ENCODE measurements at places on chromosomes 5 and 9.

- DNase-seq: no peak
Observed at GRCh38 chr5:6740586-6741150, 27.4 kb downstream of the TENT4A start.

DNA sequence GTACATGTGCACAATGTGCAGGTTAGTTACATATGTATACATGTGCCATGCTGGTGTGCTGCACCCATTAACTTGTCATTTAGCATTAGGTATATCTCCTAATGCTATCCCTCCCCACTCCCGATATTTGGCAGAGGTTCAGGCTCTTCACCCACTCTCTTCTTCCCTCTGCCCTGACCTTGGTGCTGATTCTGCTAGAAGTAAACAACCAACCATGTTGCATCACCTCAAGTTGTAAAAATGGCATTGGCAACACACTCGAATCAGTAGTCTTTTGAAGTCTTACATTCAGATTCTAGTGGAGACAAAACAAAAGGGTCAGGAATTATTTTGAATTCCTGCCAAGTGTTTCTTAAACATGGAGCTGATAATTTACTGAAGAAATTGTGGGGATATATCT, 40.0 kb downstream of the PRR16 start:
- no peak for DNase-seq

DNA sequence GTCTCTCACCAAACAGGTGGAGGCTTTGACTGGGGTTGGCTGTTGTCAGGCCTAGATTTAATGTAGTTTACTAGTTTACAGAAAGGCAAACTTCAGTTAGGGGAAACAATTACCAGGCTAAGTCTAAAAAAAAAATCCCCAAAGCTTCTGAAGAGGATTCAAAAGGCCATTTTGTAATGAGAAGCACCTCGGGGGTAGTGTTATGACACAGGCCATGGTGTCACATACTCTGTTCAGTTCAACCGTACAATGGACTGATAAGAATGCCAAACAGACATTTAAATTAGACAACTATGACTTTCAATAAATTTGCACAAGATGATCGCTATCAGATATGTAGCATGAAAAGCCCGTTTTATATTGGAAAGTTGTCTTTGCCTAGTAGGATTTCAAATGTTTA, 120.1 kb upstream of the PCA3 start:
- DNase-seq: no peak

DNA sequence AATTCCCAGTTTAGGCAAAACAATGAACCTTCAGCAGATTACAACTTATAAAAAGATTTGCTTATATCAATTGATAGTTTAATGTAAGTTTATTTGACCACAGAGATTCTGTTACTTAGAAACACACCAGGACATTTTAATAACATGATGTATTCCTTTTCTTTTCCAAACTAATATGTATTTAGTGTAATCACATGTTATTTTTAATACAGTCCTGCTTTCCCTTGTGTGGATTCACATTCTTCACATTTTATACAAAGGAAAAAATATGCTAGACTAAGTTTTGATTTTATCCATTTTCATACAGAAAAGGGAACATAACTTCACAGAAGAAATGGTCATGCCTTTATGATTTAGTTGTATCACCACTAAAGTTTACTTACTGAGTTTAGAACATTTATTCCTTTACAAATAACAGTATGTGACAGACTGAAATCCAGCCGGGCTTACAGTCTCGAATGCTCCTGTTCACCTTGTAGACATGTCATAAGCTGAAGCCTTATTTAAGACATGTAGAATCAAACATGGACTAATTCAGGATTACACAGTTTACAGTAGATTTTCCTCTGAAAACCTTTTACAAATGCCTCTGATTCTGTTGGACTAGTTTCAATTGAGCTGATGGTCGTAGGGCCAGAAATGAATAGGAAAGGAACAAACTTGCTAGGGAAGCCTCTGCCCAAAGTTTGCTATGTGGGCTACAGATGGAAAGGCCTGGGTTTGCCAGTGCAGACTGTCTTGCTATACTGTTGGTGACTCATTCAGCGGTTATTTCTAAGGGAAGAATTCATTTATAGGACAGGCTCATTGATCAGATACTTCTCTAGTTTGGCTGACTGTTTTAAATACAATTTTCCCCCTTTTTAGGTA, 6.6 kb upstream of the ASPN start:
- DNase-seq: no peak

DNA sequence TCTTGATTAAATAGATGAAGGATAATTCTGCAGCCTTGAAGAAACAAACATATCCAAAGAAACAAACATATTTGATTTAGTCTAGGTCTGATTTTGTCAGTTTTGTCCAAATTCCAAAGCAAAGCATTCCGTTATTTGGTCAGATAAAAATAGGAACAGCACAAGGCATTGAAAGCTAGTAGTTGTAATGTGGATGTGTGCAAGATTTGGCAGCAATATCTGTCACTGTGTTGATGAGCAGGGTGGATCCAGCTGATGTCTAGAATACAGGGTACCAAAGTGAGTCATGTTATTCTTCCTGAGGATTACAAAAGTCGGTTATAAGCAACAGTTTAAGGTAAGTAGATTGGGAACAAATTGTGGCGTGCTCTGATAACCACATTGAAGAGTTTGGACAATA, 69.3 kb upstream of the PLPPR1 start:
- no peak for DNase-seq

DNA sequence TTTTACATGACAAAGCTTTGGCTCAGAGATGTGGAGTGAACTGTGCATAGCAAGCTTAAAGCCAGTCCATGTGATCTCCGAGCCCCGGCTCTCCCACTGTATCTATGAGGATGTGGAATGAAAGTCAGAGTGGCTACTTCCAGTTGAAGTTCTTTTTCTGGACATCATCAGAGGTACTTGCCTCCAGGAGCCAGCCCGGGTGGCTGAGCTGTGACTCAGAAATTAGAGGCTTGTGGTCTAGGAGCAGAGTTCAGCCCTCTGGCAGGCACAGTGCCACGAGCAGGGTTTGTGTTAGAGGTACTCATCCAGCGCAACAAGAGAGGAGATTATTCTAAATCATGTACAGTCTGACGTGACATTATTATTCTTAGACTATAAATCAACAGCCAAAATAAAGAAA, 322.5 kb downstream of the CDK5RAP2 start:
- no peak for DNase-seq

DNA sequence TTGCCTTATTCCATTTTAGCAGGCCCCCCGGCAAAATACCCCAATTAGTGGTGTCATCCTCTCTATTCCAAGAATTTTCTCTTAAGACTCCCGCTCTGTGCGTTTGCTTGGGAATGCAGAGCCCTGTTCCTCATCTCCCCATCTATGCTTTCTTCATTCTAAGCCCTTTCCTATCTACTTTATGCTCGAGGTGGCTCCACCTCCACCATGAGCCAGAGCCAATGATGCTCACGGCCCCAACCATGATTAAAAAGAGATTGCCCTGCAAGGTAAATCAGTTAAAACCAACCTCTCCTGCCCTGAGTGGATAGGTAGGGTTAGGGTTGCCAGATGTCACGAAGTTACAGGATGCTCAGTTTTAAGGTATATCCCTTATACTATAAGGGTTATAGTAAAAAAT, 677 bp upstream of the TXNDC15 start:
- no peak for DNase-seq

GRCh38 chr9:28365728-28366127, 792.4 kb upstream of the C9orf72 start:
- no peak for DNase-seq

- DNase-seq: no peak
Observed at GRCh38 chr5:91928754-91929521, 545.8 kb upstream of the ARRDC3 start.

- no peak for DNase-seq
Observed at GRCh38 chr9:16726718-16727451, 143.6 kb downstream of the BNC2 start.

DNA sequence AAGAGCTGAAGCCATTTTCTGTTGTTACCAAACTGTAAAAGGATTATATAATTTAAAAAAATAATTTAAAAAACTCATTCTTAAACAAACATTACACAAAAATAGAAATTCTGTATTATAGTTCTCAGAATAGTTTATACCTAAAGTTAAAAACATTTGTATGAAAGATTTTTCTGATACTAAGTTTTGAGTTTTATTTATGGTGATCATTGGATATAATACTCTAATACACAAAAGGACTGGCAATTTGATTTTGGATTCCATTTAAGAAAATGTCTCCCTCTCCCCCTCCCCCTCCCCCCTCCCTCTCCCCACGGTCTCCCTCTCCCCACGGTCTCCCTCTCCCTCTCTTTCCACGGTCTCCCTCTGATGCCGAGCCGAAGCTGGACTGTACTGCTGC, 37.7 kb upstream of the PDCL start:
- DNase-seq: no peak

GRCh38 chr5:8505196-8505595, 636.2 kb downstream of the MTRR start:
- no peak for DNase-seq

GRCh38 chr5:163459462-163459818, 462 bp downstream of the NUDCD2 start:
- no peak for DNase-seq

DNA sequence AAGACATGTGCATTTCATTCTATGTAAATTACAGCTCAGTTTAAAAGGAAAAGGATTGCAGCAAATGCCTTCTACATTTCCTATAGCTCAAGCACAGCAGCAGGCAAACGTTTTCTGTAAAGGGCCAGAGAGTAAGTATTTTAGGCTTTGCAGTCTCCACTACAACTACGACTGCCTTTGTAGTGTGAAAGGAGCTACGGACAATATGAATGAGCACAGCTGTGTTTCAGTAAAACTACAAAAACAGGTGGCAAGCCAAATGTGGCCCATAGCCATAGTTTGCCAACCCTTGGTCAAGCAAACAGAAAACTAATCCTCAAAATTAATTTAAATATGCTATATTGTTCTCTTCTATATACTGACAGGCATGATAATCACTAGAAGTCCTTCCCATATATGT, 7.2 kb downstream of the PTBP3 start:
- DNase-seq: no peak

GRCh38 chr9:133996531-133997520, 4.7 kb upstream of the VAV2 start:
- DNase-seq: no peak

GRCh38 chr5:57727591-57727990, 245.0 kb upstream of the ACTBL2 start:
- no peak for DNase-seq

DNA sequence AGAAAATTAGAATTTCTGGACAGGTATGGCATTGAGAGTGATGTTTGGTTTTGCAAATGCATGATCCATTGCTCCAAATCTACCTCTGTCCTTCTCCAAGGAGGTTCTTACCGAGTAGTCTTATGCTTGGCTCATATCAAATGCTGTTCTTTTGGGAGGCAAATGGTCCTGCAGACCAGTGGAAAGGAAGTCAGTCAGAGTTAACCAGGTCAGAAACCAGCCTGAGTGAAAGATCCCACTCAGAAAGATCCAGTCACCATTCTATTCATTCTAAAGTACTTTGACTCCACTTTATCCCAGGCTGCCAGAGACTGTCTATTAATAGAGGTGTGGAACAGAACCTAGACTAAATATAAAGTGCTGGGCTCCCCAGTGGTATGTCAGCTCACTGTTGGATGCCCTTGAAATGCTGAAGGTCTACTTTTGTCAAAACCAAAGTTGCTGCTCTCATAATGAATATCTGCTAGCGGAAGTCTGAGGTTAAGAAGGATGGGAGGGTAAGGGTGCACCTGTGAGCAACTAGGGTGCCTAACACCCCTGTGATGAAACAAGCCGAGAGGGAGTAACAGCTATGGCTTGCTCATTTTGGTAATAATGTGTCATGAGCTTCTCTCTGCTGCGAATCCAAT, 302.2 kb downstream of the ZNF608 start:
- no peak for DNase-seq

DNA sequence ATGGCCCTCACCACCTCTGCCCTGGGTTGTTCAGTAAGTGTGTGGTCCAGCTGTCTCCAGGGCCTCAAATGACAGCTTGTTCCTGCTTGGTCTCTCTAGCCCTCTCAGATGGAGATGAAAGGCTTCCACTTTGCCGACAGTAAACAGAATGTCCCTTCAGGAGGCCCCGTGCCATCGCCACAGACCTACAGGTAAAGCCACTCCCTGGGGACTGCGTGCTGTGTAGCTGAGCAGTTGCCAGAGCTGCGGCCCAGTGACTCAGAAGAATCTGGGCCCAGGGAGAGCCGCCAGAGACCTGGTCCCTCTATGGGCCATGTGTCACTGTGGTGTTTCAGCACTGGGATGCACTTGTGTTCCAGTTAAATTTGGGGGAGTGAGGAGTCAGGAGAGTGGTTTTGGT, 10.6 kb upstream of the POMT1 start:
- no peak for DNase-seq

- no peak for DNase-seq
Observed at GRCh38 chr5:148011398-148012137, 52.2 kb upstream of the SPINK5 start.

GRCh38 chr9:121218357-121219027, 16.8 kb upstream of the RAB14 start:
- DNase-seq: no peak

GRCh38 chr9:126617003-126617822, 3.5 kb downstream of the LMX1B start:
- DNase-seq: no peak

GRCh38 chr5:1103093-1103492, 8.8 kb downstream of the SLC12A7 start:
- DNase-seq: no peak

DNA sequence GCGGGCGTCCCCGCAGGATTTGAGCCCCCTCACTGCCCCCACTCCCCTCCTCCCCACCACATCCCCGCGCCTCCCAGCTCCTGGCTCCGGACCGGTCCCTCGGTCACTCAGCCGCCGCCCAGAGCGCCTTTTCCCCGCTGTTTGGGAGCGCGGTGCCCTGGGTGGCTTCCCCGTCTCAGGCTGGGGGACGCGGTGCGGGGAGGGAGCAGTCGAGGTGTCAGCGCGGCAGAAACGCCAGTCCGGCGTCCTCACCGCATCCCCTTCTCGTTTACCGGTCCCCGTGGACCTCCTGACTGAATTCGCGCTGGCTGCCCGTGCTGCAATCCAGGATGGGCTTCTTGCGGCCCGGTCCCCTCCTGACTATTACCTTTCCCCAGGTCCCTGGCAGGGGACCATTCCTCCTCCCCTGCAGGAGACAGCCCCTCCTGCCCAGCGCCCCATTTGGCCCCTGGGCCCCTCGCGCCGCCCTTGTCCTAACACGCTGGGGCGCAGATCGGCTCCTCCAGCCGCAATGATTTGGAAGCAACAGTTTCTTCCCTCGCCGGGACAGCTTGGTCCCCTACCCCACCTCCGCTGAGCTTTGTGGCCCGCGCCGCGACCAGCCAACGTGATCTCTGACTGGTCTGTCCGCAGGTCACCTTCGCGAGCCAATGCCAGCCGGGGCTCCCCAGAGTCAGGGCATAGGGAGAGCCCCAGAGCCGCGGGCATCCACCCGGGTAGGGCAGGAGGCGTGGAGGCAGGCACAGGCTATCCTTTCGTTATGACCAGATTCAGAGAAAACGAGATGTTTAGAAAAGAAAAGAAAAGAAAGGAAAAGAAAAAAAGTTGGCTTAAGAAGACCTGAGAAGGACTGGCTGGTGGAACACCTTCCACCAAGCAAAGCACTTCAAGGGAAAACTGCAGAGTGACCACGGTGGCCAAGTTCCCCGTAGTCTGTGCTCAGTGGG, 1.2 kb downstream of the ANKRD33B start:
- DNase-seq: no peak

Measured in stimulated activated CD8-positive, alpha-beta memory T cell treated with anti-CD3 and anti-CD28 coated beads, Interleukin-4, amount 100 ng/mL, for 24 hours (primary cell).